ENCODE measurements at places on chromosomes 1 and 21.

DNA sequence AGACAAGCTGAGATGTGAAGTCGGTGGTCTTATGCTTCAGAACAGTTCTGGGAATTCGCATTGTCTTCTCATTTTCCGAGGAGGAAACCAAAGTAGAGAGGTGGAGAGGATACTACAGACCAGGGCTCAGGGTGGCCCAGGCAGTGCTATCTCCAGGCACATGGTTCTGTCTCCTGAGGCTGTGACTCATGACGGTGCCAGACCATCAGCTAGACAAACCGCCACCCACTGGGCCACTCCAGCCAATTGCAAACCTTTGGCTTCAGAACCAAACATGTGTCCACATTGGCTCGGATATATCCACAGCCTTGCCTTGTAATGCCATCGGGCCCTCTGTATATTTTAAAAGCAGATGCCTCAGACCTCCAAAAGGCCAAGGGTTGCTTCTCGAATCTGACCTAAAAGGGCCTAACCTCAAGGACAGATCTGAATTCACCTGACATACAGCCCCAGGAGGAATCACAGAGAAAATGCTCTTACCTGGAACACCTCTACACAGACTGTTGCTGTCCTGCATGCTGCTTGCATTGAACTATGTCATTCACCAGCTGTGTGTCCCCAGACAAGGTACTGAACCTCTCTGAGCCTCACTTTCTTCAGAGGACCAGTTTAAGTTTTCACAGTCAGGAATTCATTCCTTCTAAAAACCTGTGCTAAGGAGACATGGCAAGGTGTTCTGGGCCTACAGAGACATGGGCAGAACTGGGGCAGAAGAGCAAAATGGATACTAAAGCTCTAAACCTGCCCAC lies 224.9 kb upstream of the JUN start:
- DNase-seq: no peak

- no peak for DNase-seq
Observed at GRCh38 chr1:51231120-51231519, 5.0 kb upstream of the RNF11 start.

- DNase-seq: no peak
Observed at GRCh38 chr21:42286416-42286815, 28.8 kb downstream of the TFF3 start.

DNA sequence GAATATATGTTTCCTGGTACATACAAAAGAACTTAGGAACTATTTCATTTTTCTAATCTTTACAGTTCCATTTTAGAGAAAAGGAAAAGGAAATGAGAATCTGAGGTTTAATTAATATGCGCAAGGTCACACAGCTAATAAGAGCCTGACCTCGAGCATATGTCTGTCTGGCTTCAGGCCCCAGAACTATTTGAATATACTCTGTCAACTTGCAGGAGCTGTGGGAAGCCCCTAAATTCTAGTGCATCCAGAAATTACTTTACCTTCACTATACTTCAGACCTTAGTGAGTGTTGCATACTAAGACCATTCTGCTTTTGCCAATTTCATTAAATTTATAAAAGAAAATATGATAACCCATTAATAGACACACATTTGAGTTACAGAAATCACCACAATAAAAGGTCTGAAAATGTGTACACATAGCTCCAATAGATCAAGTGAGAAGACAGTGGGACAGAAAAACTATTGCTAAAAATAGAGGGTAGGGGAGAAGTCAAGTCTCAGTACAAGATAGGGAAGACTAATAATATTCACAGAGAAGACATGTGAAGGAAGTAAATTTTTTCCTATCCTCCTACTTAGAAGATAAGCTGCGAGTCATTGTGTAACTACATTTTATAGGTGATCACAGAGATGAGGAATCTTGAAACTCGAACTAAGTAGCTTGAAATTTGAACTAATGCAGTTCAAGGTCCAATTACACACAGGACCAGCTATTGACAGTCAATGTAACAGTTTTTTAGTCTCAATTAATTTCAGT lies 3.8 kb downstream of the RGS13 start:
- no peak for DNase-seq

GRCh38 chr1:18945401-18945849 lies 11.1 kb downstream of the IFFO2 start:
- peak; percentile 78 for DNase-seq

- no peak for DNase-seq
Observed at GRCh38 chr1:55059302-55060132, 20.2 kb downstream of the PCSK9 start.

GRCh38 chr1:39722495-39722894 lies 16.2 kb upstream of the PPIE start:
- no peak for DNase-seq

GRCh38 chr1:170377896-170378634 lies 153.9 kb upstream of the GORAB start:
- DNase-seq: no peak

DNA sequence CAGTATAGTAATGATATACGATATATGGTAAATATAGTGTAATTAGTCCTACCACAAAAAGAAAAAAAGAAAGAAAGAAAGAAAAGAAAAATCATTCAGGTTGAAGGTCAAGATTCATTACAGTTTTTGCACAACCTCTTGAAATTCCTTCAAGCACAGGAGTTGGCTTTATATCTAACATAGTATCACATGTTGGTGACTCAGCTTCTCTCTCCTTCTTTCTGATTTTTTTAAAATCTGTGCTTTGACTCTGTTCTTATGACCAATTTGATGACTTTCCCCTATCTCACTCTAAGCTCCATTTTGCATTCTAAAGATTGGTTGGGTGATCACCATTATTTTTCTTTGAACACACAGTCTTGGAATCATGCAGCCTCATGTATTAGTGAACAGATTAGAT lies 148.2 kb upstream of the COL11A1 start:
- DNase-seq: no peak

DNA sequence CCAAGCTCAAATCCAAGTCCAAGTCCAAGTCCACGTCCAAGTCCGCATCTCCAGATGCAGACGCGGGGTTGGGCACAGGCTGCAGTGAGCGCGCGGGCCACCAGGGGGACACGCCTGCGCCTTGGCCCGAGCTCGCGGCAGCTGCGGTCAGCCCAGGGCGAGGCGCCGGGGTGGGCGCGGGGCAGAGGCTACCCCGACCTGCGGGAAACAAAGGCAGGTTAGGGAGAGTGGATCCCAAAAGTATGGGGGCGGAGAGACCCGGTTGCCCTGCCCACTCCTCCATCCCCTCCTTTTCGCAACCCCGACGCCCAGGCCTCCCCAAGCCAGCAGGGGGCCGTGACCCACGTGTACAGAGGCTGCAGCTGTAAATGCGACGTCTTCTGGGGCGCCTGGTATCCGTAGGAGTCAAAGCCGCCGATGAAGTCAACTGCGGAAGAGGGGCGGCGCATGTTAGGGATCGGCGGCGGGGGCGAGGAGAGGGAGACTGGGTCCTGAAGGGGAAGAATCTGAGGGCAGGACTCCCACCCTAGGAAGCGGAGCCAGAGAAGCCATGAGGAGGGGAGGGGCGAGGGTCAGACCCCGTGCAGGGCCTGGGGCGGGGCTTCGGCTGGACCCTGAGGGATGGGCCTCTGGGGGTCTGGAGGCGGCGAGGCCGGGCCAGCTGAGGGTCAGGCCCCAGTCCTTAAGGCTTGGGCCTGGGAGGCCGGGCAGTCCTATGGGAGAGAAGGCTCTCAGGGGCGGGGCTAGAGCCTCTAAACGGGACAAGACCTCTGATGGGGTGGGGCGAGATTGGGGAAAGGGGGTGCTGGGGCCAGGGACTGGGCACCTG lies 58.0 kb downstream of the NKAIN1 start:
- DNase-seq: no peak

DNA sequence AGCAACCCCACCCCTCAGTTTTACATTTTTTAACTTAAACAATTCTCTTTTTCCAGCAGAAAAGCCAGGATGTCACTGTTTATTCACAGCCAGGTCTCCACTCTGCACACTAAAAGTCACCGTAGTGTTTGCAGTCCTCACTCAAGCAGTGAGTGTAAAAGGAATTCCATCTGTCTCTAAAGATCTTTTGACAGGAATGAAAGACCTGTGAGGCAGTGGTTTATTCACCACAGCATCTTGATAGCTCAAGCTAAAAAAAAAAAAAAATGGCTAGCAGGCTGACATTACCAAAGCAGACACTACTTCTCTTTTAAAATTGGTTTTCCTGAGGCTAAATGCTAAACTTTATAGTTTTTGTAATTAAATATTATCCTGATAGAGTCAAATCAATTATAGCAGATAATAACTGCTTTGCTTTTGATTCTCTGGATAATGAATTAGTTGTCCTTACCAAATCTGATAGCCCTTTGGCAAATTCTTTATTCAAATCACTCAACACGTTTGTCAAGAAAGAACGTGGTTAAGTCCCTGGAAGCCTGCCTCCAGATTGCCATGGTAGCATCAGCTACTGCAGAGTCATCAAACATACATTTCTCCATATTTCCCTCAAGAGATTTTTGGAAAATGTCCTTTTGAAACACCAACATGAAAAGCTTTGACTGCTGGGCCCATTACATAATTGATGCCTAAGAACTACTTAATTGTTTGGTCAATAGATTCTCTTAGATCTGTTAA lies 22.2 kb upstream of the SLC5A9 start:
- no peak for DNase-seq

DNA sequence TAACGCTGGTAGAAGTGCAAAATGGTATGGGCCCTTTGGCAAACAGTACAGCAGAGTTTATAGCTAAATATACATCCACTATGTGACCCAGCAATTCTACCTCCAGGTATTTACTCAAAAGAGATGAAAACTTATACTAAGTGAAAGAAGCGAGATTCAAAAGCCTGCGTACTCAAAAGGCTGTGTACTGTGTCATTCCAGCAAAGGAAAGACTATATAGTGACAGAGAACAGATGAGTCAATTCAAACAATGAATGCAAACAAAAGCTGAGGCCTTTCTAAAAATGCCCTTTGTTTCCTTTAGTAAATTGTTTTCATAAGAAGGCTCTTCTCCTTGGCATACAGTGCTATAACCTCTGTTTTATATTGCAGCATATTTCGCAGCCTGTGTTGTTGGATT lies 268.8 kb upstream of the CSF3R start:
- no peak for DNase-seq

- peak; percentile 88 for DNase-seq
Observed at GRCh38 chr1:39170731-39171667, 33.5 kb upstream of the MACF1 start.

DNA sequence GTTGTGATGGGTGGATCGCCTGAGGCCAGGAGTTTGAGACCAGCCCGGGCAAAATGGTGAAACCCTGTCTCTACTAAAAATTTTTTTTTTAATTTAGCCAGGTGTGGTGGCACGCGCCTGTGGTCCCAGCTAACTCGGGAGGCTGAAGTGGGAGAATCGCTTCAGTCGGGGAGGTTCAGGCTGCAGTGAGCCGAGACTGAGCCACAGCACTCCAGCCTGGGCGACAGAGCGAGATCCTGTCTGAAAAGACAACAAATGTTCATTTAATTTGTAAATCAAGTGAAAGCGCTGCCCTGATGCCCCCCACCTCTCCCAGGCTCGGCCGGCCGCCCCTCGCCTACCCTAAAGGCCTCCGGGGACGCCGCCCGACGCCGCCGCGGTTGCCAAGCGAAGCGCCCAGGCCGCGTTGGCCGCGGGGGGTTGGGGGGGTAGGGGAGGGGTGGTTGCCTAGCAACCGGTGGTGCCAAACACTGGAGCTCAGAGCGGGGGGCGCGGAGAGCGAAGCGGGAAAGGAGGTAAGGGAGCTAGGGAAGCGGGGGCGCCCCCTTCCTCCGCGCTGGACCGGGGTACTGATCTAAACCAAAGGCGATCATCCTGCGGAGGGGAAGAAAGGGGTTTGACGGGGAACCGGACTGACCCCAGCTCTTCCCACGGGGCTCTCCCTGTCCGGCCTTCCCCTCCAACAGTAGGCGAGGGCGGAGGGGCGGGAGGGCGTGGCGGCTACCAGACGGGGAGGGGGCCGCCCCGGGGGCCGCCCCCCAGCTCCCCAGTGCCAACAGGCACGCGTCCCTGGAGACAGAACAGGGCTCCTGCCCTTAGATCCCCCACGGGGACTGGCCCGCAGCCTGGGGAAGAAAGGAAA lies at the start of gene TEKT2:
TEKT2 (plus strand) TSS at position 460 of the 862 bp plus-strand sequence. CDS start 828 bp downstream, outside the sequence.
- peak; percentile 84 for DNase-seq

DNA sequence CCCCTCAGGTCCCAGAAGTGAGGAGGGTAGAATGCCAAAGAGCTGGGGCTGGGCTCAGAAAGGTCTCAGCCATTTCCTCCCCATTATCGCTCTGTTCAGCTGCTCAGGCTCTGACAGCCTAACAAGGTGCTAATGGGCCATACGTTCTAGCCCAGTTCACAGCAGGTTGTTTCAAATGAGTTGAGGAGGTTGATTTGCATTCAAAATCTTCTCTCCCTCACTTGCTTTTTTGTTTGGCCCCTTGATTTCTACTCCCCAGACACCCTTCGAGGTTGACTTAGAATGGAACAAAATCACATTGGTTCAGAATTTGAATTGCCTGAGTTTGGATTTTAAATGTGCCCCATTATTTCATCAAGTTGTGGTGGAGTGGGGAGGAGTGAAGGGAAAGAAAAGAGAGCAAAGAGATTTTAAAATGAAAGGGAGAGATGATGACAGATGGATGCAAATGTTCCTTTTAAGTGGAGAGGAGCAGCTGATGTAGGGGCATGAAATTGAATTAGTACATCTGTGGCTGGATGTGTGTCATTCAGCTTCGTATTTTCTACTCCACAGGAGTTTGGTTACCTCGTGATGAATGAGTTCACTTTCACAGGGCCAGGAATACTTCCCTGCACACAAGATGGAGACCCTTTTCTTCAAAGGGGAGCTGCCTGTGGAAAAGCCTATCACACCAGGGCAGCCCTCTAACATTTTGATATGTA lies 425.8 kb upstream of the CAMK1G start:
- no peak for DNase-seq

DNA sequence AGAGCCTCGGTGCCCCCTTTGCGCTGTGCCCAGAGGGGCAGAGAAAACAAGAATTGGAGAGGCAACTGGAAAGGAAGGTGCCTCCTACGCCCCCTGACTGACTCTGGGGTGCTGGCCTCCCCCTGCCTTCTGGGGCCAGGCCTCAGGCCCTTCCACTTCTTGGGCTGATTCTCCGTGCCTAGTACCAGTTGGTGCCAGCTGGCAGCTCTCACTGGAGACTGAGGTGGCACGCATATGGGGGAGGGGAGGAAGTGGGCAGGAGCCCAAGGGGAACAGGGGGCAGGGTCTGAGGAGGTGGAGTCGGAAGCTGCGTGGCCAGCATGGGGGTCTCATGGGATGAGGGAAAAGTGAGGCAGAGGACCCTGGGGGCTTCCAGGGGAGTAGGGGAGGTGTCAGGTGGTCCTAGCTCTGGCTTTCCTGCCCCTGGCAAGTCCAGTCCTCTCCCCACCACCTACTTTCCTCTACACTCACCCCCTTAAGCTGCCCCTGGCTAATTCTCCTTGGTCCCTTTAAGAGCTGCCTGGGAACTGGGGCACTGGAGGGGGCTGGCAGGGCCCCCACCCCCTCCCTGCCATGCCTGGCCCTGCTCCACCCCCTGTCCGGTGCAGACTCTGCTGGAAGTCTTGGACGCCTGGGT lies 6.5 kb upstream of the SEMA4A start:
- no peak for DNase-seq

All from WERI-Rb-1 (cell line).